ENCODE measurements at places on chromosomes 5 and 9.
A peak's percentile ranks its signal among the peaks of the same experiment; 100 is the strongest.

GRCh38 chr5:135864503-135865435 is 30.3 kb downstream of the SLC25A48 start:
- no peaks in the 10 kb centered on the region for H3K36me3 ChIP-seq
- no peaks in the 10 kb centered on the region for H3K4me1 ChIP-seq
- H3K27ac ChIP-seq = no peak overlapping the region
- no peak for DNase-seq
- peaks cover 18% of the 10 kb centered on the region for H3K27me3 ChIP-seq
- no peak overlapping the region for H3K4me3 ChIP-seq

GRCh38 chr5:67201897-67202549 is 5.4 kb upstream of the CD180 start:
- H3K4me3 ChIP-seq = no peak overlapping the region
- no peaks in the 10 kb centered on the region for H3K36me3 ChIP-seq
- peaks cover 19% of the 10 kb centered on the region for H3K4me1 ChIP-seq
- H3K27me3 ChIP-seq = no peaks in the 10 kb centered on the region

DNA sequence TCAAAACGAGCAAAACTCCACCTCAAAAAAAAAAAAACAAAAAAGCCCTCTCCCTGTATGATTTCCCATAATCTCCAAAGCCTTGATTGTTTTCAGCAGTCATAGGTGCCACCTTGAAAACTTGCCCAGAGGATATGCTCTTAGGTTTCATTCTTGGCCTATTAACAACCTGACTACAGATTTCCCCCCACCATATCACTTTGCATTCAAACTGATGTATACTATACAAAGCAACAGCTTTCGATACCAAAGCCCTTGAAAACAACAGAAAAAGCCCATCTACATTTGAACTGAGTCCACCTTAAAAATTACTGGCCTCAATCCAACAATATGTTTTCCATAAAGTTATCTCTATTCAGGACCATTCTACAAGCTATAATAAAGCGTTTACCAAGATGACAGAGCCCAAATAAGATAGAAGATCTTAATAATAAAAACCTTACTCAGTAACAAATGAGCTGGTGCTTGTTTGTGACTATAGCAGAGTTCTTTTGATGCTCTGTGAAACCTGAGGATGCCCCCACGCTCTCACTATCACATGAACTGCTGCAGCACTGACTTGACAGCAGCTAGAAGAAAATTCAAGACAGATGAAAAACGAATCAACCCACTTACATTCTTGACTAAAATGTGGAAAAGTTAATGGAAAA is 44.4 kb downstream of the FNBP1 start:
- H3K27me3 ChIP-seq = no peaks in the 10 kb centered on the region
- no peaks in the 10 kb centered on the region for H3K36me3 ChIP-seq
- no peak for DNase-seq
- peaks cover 17% of the 10 kb centered on the region for H3K4me1 ChIP-seq
- H3K4me3 ChIP-seq = no peak overlapping the region
- no peak overlapping the region for H3K27ac ChIP-seq

DNA sequence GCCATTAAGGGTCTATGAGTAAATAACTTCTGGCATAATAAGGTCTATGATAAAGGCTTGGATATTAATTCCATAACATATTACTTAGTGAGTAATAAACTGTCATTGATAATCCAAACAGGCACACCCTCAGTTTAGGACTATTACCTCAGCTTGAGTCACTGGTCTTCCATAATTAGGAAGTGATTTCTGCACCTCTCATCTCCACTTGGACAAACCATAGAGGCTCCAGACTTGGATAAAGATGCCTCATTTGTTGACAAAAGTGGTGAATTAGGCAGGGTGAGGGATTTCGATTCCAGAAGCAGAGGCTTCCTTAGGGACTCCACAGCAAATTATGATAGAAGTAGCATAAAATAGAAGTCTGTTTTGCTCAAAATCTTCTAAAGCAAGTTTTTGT is 127.5 kb upstream of the MTAP start:
- H3K27me3 ChIP-seq = no peaks in the 10 kb centered on the region
- DNase-seq = peak; percentile 86
- no peak overlapping the region for H3K4me3 ChIP-seq
- H3K36me3 ChIP-seq = no peaks in the 10 kb centered on the region
- H3K4me1 ChIP-seq = peaks cover 51% of the 10 kb centered on the region

GRCh38 chr9:14524873-14525515 is 168.2 kb downstream of the ZDHHC21 start:
- H3K4me1 ChIP-seq = no peaks in the 10 kb centered on the region
- no peak for DNase-seq
- H3K36me3 ChIP-seq = no peaks in the 10 kb centered on the region
- no peak overlapping the region for H3K27ac ChIP-seq

Measured in PC-3 (cell line).